Germinal center (tissue), 1 donor: ENCODE measurements at places on chromosomes 5 and 9.

DNA sequence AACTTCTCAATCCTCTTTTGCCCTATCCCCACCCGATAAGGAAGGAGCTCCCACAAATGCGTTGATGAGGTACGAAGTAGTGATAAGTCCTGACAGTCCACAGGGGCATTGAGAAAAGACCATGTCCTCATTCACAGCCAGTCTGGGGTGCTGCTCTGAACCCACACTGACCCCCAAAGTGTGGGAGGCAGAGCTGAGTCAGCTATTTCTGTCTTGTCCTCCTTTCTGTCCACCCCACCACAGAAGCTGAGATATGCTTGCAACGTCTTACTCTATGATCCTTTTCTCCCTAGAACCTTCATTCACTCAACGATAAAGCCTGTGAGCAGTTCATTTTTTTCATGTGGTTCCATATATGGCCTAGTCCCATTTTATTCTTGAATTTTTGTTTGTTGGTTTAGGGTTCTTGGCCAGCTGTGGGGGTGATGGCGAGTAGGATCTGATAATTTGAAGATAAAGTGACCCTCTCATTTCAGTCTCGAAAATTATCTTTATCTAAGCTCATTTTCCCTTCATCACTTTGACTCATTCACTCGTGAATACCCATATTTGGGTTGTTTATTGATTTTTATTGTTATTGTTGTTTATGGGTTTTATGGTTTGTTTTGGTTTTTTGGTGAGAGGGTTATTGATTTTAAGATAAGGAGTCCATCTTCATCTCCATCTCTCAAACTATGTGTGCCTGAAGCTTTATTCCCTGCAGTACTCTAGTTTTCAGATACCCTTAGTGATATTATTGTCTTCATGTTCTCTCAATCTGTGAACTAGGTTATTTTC lies 58.5 kb upstream of the ZNF366 start:
- no peak for DNase-seq

DNA sequence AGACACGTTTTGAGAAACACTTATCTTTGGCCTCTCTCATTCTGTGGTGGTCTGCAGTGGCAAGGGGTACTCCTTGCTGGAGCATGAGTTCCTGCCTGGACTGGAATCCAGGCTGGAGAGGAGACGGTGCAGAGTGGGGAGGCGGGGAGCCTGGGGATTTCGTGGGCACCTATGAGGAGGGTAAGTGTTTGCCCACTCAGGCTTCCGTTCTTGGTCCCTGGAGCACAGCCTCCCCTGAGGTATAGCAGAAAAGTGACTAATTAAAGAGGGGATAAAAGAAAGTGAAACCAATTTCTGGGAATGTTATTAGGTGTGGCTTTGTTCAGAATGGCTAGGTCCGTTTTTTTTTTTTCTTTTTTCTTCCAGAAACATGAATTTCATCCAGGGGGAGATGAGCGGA lies 90.8 kb downstream of the ARHGAP26 start:
- no peak for DNase-seq

DNA sequence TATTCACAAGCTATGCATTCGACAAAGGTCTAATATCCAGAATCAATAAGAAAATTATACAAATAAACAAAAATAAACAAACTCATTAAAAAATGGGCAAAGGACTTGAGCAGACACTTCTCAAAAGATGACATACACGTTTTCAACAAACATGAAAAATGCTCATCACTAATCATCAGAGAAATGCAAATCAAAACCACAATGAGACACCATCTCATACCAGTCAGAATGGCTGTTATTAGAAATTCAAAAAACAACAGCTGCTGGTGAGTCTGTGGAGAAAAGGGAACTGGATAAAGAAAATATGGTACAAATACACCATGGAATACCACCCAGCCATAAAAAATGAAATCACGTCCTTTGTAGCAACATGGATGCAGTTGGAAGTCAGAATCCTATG lies 45.1 kb upstream of the PUM3 start:
- no peak for DNase-seq

DNA sequence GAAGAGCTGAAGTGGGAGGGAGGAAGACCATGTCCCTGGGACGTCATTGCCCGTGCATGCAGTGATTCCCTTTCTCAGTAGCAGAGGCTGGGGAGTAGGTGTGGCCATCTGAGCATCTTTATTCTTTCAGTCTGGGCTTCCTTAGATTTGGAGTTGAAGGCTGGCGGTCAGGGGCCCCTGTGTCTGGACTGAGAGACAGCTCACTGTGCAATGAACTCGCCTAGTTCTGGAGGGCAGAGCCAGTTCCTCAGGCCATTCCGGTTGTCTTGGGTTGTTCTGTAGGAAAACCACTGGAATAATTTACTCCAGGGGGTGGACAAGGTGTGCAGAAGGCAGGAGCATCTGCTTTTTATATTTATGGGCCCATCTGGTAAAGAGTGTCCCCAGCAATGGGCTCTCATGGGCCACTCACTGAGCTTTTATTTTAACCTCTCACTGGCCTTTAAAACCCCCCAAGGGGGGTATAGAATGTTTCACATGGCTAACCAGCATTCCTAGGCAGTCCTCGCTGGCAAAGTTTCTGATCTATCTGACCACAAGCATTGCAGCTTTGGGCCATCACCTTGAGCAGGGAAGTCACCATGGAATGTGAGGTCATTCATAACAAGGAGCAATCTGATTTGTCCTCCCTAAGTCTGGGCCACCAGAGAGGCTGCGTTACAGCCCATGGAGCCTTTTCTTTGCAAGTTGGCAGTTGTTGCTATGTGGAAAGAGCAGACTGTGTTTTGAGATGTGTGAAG lies 9.2 kb downstream of the STC2 start:
- no peak for DNase-seq

DNA sequence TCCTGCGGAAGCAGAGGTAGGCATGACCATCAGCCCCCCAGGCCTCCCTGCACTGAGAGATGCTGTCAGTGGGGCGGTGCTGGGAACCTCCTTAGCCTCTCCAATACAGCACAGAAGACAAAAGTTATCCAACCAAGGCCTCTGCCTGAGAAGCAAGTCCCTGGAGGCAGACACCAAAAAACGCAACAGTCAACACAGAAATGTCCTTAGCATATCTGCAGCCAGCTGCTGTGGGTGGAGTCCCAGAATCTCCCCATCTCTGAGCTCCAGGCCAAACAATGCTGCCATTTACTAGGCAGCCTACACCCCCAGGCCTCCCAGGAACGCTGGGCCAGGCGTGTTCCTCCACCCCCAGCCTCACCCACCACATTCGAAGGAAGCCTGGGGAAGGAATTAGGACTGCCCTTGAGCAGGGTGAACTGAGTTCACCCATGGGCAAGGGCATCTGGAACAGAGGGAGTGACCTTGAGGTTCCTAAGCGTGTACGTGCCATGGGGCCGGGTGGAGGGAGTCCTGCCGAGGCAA lies 43.7 kb downstream of the STK10 start:
- no peak for DNase-seq

DNA sequence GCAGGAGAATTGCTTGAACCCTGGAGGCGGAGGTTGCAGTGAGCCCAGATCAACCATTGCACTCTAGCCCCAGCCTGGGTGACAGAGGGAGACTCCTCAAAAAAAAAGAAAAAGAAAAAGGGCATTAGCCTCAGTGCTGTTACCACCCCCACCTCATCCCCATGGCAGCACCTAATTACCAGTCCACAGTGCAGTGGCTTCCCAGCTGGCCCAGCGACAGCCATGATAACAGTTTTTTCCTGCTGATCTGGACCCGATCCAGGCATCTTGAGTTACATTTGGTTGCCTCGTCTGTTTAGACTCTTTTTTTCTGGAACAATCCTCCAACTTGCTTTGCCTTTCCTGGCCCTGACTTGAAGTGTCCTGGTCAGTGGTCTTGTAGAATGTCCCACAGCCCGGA lies 24.4 kb downstream of the NCS1 start:
- DNase-seq = no peak

GRCh38 chr5:59193616-59194319 lies 610.9 kb downstream of the RAB3C start:
- DNase-seq = no peak

- DNase-seq = no peak
Measured at GRCh38 chr5:55629815-55630214, 82.3 kb downstream of the SLC38A9 start.

DNA sequence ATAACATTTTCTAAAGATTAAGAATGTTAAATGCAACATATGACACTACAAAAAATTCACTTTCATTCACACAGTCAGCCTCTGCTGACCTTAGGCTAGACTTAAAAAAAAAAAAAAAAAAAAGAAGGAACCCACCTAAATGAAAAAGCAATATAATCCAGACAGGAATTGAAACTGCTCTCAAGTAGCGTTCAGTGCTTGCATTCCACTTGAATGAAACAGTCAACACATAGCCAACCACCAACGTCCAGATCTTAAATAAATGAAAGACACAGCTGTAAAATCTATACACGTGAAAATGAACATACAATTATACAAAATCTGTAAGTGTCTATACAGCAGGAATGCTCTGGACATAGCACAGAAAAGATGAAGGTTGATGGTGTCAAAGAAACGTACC lies 11.4 kb downstream of the TMEM245 start:
- no peak for DNase-seq

- no peak for DNase-seq
Measured at GRCh38 chr9:6444128-6444527, 31.1 kb downstream of the UHRF2 start.

DNA sequence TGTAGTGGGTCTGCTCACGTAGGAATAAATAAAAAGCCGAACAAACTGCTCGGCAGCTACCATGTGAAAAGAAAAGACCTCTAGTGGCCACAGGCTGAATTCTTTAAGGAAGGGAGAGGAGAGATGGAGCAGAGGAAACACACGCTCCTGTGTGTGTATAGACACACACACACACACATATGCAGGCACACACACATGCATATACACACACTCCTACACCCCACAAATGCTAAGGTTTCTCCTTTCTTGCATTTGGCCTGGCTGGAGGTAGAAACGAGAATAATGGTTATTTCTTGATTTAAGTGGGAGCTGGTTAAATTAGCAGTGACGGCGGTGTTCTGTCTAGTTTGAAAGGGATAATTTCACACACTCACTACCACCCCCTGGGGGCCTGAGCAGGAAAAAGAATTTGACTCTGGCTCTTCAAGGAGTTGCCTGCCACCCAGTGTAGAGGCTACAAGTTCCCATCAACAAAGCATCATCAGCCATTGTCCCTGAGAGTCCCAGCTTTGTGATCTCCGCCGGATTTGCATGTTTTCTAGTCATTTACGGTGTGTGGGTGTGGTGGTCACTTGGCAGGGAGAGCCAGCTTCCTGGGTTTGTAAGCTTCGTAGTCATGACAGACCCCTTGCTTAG lies at the start of gene INSYN2B:
INSYN2B (minus strand) TSS at position 78 of the 636 bp plus-strand sequence. CDS start 96,597 bp downstream, outside the sequence.
- DNase-seq = peak; percentile 56

- no peak for DNase-seq
Measured at GRCh38 chr9:109797006-109797405, 17.0 kb downstream of the PALM2AKAP2 start.

- DNase-seq = no peak
Measured at GRCh38 chr9:70352356-70352755, 62.1 kb downstream of the KLF9 start.

GRCh38 chr9:129464972-129465833 lies 155.7 kb downstream of the C9orf50 start:
- DNase-seq = no peak

GRCh38 chr5:134555890-134556311 lies 30.4 kb downstream of the JADE2 start:
- DNase-seq = peak; percentile 62

GRCh38 chr5:86526811-86527348 lies 90.9 kb upstream of the COX7C start:
- DNase-seq = no peak

GRCh38 chr5:43006424-43007202 lies 33.5 kb downstream of the ANXA2R start:
- DNase-seq = no peak

DNA sequence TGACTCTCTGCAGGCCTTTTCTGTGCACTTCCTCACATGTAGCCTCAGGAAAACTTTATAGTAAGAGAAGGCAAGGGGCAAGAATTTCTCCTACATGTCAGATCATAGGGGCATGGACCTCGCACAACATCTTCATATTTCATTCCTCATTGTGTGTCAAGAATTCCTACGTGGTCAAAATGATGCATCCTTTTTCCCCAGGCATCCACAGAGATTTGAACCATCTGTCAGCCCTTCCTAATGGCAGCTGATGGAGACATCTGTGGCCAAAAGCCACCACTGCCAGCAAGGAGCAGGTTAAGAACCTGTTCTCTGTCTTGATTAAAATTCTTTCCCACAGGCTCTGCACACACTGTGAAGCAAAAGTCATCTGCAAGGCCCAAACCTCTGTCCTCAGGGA lies 42.5 kb downstream of the MFAP3 start:
- DNase-seq = no peak

GRCh38 chr9:124124729-124125650 lies 113.4 kb downstream of the LHX2 start:
- DNase-seq = no peak

- no peak for DNase-seq
Measured at GRCh38 chr9:136666372-136667213, 3.9 kb downstream of the EGFL7 start.
